ENCODE measurements at places on chromosomes 5 and 9.
A peak's percentile ranks its signal among the peaks of the same experiment; 100 is the strongest.

DNA sequence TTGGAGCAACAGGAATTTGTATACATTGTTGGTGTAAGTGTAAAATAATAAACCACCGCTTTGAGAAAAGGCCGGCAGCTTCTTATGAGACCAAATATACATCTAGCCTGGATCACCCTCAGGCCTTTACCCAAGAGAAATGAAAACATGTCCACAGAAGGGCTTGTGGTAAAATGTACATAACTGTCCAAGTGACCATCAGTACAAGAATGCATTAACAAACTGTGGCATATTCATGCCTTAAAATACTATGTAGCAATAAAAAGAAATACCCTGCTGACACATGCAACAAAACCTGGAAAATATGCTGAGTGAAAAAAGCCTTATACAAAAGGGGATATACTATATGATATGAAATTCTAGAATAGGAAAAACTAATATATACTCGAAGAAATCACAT is 311.9 kb upstream of the TRPC7 start:
- DNase-seq, result peak; percentile 59

DNA sequence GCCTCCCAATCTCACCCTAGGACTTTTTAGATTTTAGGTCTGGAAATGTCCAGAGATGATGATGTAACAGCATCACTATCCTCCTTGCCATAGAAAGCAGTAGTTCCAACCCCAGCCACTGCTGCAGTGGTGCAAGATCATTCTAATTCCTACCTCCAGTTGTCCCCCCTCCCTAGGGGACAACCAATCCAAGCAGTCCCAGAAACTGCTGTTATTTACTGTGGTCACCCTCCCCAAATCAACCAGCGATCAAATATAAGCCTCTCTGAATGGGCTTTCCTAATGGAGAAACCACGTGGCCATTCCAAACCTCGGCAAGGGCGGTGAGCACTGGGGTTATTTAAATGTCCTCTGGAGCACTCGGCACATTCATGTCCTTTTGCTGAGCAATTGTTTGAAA is 159.8 kb downstream of the SLF1 start:
- no peak for DNase-seq

DNA sequence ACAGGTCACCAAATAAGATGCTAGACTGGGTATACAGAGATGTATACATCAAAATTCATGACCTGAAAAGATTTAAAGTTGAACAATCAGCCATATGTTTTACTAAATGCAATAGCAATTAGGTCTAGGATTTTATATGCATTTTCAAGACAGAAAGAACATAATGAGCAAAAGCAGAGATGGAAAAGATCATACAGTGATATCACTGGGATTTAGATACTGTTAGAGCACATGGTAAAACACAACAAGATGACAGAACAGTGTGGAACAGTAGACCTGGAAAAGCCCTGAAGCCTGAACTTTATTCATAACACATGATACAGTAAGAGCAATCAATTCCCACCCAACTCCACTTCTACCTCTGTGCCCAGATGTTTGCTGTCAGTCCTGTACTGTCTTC is 585.9 kb downstream of the PRR16 start:
- DNase-seq, result no peak

- no peak for DNase-seq
Observed at GRCh38 chr5:138606378-138607064, 31.3 kb upstream of the HSPA9 start.

DNA sequence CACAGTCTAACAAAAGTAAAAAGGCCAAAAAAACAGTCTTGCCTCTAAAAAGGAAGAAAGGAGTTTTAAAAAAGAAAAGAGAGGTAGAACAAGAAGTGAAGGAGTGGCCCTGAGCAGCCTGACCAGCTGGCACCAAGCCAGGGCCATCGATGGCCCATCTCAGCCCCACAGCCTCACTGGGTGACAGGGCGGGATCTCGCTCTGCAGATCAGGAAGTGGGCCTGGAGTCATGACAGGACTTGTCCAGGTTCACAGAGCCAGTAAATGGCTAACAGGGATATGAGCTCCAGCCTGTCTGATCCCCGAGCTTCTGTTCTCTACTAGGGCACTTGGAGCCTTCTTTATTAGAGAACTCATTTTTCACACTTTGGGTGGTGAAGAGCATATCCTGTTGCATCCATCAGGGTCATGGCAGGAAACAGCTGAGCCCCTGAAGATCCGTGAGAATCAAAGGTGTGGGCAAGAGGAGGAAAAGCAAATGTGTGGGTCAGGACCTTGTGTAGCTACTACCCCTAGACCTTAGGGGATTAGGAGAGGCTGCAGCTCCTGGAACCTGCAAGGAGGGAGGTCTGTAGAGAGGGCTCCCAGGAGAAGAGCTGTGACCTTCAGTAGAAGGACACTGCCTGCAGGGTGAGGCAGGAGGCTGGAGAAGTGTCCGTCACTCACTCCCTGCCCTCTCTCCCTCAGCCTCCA is 299.0 kb upstream of the MSX2 start:
- no peak for DNase-seq

- DNase-seq, result no peak
Observed at GRCh38 chr9:26346942-26347477, 545.6 kb downstream of the CAAP1 start.

DNA sequence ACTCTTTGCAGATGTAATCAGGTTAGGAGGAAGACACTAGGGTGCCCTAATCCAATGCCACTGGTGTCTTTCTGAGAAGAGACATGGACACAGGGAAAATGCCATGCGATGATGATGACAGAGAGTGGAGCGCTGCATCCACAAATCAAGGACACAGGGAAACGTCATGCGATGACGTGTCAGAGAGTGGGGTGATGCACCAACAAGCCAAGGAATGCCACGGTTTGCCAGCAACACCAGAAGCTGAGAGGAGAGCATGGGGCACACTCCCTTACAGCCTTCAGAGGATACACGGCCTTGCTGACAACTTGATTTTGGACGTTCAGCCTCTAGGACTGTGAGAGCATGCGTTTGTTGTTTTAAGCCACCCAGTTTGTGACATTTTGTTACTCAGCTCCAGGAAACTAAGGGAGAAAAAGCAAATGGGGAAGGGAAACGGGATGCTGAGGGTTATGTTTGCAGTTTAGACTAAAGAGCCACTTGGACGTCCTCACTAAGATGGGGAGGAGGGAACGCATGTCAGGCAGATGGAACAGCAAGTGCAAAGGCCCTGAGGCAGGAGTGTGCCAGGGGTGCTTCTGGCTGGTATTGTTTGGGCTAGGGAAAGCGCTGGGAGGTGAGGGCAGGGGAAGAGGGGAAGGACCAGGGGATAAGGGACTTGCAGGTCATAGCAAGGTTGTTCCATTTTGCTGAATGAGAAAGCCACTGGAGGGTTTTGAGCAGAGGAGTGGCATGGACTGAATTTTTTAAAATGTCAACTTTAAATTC is 2.5 kb upstream of the TENT4A start:
- DNase-seq, result no peak

DNA sequence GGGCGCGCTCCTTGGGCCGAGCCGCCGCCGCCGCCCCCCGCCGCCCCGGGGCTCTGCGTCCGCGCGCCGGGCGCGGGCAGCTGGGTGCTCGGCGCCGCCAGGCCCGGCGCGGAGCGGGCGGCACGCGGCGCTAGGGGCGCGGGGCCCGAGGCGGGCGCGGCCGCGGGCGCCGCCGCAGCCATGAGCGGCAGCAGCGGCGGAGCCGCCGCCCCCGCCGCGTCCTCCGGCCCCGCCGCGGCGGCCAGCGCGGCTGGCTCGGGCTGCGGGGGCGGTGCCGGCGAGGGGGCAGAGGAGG is 351 bp downstream of the TRIO start:
- DNase-seq, result no peak

- no peak for DNase-seq
Observed at GRCh38 chr9:99867968-99868367, 38.5 kb upstream of the STX17 start.

DNA sequence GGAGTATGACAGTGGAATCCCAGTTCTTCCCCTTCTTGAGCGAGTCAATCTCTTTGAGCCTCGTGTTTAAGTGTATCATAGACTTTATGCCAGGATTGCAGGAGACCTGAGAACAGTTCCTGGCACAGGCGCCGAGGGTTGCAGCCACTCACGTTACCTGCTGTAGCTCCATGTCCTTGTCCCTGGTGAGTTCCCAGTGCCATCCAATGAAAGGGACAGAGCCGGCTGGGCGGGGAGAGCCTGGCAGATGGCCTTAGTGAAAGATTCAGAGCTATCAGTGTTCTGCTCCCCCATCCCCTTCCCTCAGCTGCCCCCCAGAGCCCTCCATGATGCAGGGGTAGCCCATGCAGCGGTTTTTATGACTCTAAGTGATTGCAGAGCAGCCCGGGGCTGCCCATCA is 554.0 kb downstream of the BNC2 start:
- DNase-seq, result no peak

GRCh38 chr5:74641735-74642542 is 1.4 kb upstream of the ENC1 start:
- peak; percentile 82 for DNase-seq

All from fibroblast of villous mesenchyme (primary cell).